Foreskin keratinocyte (primary cell): ENCODE measurements at places on chromosomes 2 and 18. TPM values are rescaled to one million over a fixed set of nuclear protein-coding genes. Genes with fewer than 3 reads are reported as not detected.

The SGPP2 gene
- polyA plus RNA-seq = 0.01 and 0.03 TPM in 2 replicates

The B3GNT7 gene
- polyA plus RNA-seq = 0.07 and 0.08 TPM in 2 replicates

The ITPRID2 gene
- polyA plus RNA-seq = 52.5 and 58.9 TPM in 2 replicates

The MOGAT1 gene
- polyA plus RNA-seq = not detected in 2 replicates

The SEPTIN10 gene
- 31.6 and 37.3 TPM in 2 replicates for polyA plus RNA-seq

The CENPA gene
- 28.2 and 37.2 TPM in 2 replicates for polyA plus RNA-seq

The PRLH gene
- not detected in 2 replicates for polyA plus RNA-seq

The FOXD4L1 gene
- 0.02 TPM in 2 replicates for polyA plus RNA-seq
